ENCODE measurements at places on chromosomes 11 and 22.

- DNase-seq: peak; percentile 72
Measured at GRCh38 chr11:63510360-63511047, 4.6 kb downstream of the LGALS12 start.

GRCh38 chr11:76667856-76668255 lies 2.7 kb downstream of the LRRC32 start:
- DNase-seq: no peak

DNA sequence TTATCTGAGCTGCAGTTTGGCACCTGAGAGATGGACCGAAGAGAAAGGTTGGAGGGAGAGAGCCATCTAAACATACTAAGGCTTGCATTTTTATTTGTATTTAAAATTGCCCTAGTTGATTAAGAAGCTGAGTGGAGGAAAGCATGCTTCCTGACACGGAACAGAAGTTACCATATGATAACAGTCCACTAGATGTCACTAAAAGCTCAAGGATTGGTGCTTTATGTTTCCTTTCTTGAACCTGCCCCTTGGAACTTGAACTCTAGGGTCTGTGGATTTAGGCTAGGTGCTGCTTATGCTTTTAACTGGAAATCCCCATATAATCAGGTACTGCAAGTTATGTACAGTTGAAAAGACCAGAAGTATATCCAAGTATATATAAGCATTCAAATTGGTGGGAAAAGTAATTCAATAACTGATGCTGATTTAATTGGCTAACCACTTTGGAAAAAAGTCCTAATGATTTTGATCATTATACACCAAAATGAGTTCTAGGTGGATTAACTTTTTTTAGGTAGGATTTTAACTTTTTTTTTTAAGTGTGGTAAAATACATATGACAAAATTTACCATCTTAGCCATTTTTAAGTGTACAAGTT lies 9.5 kb downstream of the RBMXL2 start:
- peak; percentile 59 for DNase-seq

- peak; percentile 45 for DNase-seq
Measured at GRCh38 chr11:119990309-119991021, 147.4 kb downstream of the TRIM29 start.

GRCh38 chr11:111148121-111148520 lies 97.4 kb upstream of the POU2AF2 start:
- no peak for DNase-seq

DNA sequence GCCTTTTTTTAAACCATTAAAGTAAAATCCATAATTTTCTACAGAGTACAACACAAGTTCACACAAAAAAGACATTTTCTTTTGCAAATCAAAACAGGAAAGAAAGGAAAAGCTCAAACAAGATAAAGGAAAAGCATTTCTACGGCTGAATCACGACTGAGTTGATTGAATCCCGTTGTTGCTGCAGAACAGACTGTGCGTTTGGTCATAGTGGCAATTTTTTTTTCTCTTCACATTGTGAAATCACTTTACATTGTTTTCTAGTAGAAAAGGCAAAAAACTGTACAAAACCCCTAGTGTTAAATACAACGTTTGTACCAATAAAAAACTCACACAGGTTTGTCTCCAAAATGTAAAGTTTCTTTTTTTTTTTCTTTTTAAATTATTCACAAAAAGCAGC lies 17.3 kb upstream of the RAPSN start:
- no peak for DNase-seq

- DNase-seq: no peak
Measured at GRCh38 chr11:57262157-57262556, 25.1 kb upstream of the APLNR start.

DNA sequence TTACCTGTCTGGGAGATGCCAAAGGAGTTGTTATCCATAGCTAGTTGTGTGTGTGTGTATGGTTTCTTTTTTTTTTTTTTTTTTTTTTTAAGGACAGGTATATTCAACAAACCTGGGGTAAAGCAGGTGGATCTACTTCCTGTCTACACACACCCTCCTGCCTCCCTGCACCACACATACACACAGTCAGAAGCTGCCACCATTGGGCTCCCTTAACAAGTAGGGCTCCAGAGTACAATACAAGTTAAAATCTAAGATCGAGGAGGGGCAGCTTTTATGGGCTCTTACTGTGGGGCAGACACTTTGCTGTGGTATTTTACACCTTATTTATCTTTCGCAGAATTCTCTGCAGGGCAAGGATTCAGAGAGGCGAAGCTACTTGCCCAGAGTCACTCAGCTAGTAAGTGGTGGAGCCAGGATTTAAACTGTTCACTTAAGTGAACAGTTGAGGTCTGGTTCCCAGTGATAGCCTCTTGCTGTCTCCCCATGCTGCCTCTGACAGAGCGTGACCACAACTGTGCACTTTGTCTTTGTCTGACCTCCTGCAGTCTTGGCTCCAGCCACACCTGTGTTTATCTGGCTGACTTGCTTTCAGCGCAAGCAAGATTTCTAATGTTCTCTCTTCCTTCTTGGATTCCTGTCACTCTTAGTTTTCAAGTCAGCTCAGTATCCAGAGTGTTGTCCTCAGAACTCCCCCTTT lies 135.0 kb downstream of the CSNK2A3 start:
- no peak for DNase-seq
